Activated CD8-positive, alpha-beta memory T cell treated with anti-CD3 and anti-CD28 coated beads for 48 hours (primary cell): ENCODE measurements at places on chromosomes 11 and 22.

DNA sequence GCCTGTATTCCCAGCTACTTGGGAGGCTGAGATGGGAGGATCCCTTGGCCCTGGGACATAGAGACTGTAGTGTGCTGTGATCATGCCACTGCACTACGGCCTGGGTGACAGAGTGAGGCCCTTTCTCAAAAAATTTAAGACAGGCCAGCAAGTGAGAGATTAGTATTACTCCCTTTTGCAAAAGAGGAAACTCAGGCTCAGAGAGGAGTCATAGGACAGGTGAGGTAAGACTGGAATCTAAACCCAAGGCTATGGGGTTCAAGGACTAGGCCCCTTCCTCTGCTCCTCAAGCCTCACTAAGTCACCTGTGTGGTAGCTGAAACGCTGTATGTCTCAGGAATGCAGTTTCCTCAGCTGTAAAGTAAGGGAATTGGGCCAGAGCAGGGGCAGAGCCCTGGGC is 1.6 kb upstream of the P2RY2 start:
- DNase-seq = no peak

GRCh38 chr11:2885017-2885677 is 428 bp downstream of the CDKN1C start:
- no peak for DNase-seq

GRCh38 chr11:64681171-64681570 is 41.8 kb downstream of the NRXN2 start:
- DNase-seq = no peak

GRCh38 chr11:61327669-61328071 is 5.2 kb downstream of the DDB1 start:
- DNase-seq = no peak

DNA sequence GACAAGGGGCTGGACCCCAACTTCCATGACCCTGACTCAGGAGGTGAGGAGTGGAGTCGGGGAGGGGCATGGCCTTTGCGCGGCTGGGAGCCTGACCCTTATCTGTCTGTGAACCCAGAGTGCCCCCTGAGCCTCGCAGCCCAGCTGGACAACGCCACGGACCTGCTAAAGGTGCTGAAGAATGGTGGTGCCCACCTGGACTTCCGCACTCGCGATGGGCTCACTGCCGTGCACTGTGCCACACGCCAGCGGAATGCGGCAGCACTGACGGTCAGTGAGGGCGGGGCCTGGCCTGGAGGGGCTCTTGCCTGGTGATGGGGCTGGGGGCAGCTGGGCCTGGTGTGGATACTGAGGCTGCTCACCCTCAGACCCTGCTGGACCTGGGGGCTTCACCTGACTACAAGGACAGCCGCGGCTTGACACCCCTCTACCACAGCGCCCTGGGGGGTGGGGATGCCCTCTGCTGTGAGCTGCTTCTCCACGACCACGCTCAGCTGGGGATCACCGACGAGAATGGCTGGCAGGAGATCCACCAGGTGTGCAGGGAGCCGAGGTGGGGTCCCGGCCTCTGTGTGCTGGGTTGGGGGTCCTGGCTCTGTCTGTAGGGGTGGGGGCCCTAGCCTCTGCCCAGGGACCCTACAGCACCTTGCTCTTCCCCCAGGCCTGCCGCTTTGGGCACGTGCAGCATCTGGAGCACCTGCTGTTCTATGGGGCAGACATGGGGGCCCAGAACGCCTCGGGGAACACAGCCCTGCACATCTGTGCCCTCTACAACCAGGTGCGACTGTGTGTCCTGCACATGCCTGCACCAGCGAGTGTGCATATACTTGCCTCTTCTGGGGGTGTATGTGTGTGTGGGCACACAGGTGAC is 6.3 kb downstream of the SHANK3 start:
- no peak for DNase-seq

GRCh38 chr22:23385678-23386631 is 194.1 kb downstream of the IGLL1 start:
- DNase-seq = peak; percentile 66

GRCh38 chr11:32388365-32388764 is 47.0 kb downstream of the WT1 start:
- DNase-seq = no peak

GRCh38 chr22:44926491-44927415 is 83.1 kb downstream of the PHF21B start:
- DNase-seq = no peak
